ENCODE measurements at places on chromosomes 5 and 9.
A peak's percentile ranks its signal among the peaks of the same experiment; 100 is the strongest.

GRCh38 chr5:75042522-75042921 is 9.8 kb downstream of the GCNT4 start:
- DNase-seq = no peak

GRCh38 chr9:4298255-4299004 is 1.4 kb downstream of the GLIS3 start:
- no peak for DNase-seq

- DNase-seq = no peak
These were observed 485.8 kb downstream of the BRINP1 start for GRCh38 chr9:118883411-118883810.

DNA sequence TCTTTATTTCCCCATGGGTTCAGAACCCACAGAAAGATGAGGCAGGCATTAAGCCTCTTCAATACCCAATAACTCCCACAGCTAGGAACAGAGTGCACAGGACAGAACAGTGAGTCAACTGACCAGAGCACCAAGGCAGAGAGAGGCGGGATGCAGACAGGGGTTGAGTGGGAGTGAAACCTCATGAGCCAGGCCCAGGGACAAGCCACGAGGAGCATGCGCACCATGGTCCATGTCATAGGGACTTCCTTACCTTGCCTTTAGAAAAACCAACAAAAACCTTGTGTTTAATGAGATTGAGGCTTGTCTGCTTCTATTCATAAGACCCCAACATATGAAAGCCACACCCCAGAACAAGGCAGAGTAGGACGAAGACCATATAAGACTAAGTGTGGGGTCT is 330.6 kb downstream of the DEPDC1B start:
- DNase-seq = no peak

GRCh38 chr5:142587354-142587965 is 98.4 kb downstream of the FGF1 start:
- DNase-seq = peak; percentile 35

- no peak for DNase-seq
These were observed 43.9 kb downstream of the SH3TC2 start for GRCh38 chr5:149018909-149019443.

GRCh38 chr9:111356481-111357244 is 26.6 kb upstream of the OR2K2 start:
- DNase-seq = no peak

GRCh38 chr9:126704157-126704891 is 90.6 kb downstream of the LMX1B start:
- DNase-seq = no peak

- DNase-seq = no peak
These were observed 73.4 kb downstream of the FBXO38 start for GRCh38 chr5:148457183-148457620.

- no peak for DNase-seq
These were observed 108.8 kb downstream of the TENT4A start for GRCh38 chr5:6822068-6822467.

GRCh38 chr5:141560725-141561483 is 57.9 kb downstream of the DIAPH1 start:
- DNase-seq = peak; percentile 95

GRCh38 chr5:112024769-112025168 is 267.8 kb upstream of the NREP start:
- DNase-seq = no peak

- DNase-seq = no peak
These were observed 118.1 kb upstream of the LMX1B start for GRCh38 chr9:126495411-126496180.

- no peak for DNase-seq
These were observed 266.7 kb upstream of the SMARCA2 start for GRCh38 chr9:1748407-1748806.

GRCh38 chr9:92968081-92968480 is 20.8 kb downstream of the FGD3 start:
- DNase-seq = no peak

DNA sequence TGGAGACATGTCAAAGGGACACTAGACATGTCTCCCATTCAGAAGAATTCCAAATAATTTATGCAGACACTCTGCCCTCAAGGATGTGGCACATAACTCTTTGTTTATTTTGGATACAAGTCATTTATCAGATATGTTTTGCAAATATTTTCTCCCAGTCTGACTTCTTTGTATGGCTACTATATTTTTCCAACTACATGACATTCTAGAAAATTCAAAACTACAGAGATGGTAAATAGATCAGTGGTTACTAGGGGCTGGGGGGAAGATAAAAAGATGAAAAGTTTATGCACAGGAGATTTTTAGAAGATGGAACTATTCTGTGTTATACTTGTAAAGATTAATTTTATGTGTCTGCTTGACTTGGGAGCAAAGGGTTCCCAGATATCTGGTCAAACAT is 347.3 kb upstream of the TRPC7 start:
- no peak for DNase-seq

DNA sequence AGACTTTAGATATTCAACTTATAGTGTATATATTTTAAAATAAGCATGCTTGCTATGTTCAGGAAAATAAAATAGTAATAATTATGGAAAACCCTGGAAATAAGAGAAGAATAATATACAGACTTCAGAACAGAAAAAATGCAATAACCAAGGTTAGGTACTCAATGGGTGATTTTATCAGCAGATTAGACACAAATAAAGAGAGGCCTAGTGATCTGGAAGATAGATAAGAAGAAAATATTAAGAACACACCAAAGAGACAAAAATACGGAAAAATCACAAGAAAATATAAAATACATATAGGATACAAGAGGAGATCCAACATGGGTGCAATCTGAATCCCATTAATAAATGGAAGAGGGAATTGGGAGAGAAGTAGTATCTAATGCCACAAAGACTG is 1348.5 kb upstream of the WWC1 start:
- no peak for DNase-seq

DNA sequence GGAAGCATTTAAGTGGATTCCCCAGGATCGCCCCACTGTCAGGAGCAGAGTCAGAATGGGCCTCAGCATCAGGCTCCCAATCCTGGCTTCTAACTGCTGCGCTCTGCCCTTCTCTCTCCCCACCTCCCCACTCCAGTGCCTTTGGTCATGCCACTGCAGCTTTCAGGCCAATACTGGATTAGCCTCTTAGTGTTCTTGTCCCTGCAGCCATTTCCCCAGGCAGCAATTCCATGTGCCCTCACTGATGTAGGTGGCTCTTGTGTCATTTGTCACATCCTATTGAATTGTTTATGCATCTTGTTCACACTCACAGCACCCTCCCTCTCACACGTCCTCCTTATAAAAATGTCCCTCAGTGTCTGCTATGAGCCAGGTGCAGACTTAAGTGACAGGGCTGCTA is 544.2 kb upstream of the DAP start:
- no peak for DNase-seq

DNA sequence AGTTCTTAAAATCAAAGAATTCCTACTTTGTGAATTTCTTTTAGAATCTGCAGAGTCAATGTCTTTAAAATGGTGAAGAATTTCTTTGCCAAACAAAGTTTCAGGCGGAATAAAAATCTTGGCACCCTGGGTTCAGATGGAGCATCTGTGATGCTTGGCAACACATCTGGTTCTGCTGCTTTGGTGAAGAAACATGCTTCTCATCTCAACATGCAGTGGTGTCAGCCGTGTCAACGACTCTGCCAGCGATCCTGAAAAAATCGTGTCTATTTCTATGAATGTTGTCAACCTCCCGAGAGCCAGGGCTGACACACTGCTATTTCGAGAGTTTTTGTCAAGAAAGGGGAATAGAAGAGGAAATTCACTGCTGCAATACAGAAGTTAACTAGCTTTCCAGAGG is 151.5 kb downstream of the SLF1 start:
- no peak for DNase-seq

DNA sequence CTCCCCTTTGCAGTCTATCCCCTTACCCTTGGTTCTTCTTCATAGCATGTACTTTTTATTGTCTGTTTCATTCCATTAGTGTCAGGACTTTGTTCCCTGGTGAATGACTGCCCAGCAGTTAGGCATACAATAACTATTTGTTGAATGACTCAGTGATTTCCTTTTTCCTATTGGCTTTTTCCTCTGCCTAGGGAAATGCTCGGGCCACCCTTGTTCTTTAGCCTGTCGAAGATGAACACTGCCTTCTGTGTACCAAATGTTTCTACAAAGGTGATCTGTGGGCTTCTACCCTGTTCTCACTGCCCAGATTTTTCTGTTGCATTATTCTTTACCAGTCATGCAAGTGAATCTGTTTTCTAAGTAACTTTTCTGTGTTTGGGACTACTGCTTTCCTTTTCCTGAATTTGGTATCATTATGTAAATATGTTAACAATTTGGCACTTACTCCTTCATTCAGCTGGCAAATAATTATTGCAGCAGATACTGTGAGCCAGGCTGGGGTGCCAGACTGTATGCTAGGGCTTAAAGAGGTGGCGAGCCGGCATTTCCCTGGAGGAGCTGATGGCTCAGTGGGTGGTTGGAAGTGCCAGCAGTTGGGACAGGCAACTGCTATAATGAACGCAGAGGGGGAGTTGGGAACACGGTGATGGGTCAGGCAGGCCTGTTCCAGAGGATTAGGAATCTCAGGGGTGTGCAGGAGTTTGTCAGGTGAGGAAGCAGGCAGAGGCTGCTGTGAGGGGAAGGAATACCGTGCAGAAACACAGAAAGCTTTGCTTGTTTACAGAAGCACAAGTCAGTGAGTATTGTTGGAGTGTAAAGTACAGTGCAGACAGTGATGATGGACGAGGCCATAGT is 30.6 kb downstream of the KDM4C start:
- no peak for DNase-seq

GRCh38 chr5:77957-78804 is 13.8 kb upstream of the PLEKHG4B start:
- no peak for DNase-seq

DNA sequence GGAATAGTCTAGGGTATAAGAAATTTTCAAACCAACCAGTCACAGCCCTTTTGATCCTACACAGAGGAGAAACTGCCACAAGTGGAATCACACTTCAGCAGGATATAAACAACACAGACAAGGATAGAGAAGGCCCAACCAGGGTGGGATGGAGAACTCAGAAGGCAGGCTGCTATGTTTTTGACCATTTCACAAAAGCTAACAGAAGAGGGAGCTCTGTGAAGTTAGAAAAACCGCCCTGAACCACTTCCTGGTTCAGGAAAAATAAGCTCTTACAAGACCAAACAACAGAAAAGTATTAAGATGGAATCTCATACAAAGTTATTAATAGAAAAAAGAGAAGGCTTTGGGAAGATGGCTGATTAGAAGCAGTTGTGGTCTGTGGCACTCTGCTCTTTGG is 960 bp upstream of the IFNB1 start:
- DNase-seq = no peak

DNA sequence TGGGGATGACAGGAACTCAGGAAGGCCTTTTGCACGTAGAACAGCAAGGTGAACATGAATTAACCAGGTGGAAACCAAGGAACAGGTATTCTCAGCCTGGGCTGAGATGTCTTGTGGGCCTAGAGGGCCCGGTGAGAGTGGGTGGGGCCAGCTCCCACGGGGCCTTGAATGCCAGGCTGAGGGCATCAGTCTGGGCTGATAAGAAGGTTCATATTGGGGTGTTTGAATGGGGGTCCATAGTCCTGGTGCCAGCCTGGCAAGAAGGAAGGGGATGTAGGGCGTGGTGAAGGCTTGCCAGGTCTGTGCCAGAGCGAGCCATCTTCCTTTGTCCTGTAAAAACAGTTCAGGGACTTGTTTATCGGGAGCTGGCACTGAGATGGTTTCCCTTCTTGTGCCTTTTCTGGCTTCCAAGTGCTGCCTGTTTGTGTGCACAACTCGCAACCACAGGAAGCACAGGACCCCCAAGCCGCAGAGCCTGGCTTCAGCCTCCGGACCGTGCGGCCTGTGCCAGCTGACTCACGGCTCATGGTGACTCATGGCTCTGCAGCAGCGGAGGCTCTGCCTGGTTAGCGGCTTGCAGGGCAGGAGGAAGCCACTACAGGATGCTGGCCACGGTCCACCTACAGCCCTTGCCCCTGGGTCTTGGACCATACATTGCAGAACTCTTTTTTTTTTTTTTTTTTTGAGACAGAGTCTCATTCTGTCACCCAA is 2.4 kb downstream of the CARD19 start:
- peak; percentile 75 for DNase-seq

DNA sequence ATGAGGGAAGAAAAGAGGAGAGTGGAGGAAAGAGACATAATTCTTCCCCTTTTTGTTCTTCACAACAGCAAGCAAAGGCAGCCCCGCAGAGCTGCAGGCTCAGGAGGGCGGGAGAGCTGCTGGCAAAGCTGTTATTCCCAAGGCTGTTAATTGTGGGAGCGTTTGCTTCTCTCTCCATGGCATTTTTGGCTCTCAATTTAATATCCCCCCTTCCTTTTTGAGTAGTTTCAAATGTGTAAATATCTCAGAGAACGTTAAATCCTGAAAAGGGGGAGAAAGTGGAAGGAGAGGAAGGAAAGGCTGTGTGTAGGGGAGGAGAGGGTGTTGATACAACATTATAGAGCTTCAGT is 165.7 kb downstream of the NSG2 start:
- DNase-seq = no peak

GRCh38 chr5:32021771-32022170 is 152.3 kb downstream of the GOLPH3 start:
- peak; percentile 36 for DNase-seq

DNA sequence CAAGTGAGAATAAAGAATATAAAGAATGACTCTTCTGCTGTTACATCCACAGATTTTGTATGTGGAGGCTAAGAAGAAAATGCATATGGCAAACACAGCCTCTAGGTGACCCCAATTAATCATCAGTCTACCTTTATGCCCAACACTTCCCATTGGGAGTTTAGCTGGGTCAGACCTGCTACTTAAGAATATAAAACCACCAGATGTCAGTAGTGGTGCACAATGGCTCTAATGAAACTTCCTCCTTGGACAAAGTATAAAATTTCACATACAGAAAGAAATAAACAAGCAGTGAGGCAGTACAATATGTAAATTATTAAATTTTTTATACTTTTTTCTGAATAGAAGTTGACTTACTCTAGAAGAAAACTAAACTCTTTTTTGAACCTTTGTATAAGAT is 539.9 kb downstream of the BRINP1 start:
- DNase-seq = no peak

DNA sequence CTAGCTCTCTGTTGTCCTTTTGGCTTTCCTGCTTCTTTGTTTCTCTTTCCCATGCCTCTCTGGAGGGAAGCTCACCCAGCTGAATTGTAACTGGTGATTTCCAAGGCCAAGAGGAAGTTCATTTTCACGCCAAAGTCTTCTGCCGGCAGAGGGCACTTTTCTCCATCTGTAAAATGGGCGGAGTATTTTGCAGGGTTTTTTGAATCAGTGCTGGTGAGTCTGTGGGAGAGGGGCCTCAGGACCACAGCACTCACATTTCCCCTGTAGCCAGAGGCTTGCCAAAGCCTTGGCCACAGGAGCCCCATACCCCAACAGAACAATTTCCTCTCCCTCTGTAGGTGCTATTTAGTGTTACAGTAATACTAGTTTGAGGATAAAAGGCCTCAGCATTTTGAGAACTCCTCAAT is 42.3 kb upstream of the MATR3 start:
- DNase-seq = no peak

- no peak for DNase-seq
These were observed 8.6 kb downstream of the CHMP5 start for GRCh38 chr9:33273266-33273971.
